ENCODE measurements at places on chromosomes 4 and X. TPM values are rescaled to one million over a fixed set of nuclear protein-coding genes. Genes with fewer than 3 reads are reported as not detected.

DNA sequence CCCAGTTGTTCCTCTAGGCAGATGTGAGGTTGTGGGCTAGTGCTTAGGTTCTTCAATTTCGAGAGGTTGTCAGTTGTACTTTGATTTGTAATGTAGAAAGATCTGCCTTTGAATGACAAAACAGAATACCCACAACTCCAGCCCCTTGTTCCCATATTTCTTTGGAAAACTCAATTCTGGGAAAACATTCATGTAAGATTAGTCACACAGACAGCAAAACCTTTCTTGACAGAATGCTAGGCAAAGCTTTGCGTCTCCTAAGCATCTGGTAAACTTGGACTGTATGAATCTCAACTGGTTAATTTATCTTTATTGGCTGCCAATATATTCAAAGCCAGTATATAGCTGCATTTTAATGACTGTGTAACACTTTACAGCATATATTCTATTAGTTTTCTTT, 34.9 kb downstream of the NOCT start:
- DNase-seq, result no peak

DNA sequence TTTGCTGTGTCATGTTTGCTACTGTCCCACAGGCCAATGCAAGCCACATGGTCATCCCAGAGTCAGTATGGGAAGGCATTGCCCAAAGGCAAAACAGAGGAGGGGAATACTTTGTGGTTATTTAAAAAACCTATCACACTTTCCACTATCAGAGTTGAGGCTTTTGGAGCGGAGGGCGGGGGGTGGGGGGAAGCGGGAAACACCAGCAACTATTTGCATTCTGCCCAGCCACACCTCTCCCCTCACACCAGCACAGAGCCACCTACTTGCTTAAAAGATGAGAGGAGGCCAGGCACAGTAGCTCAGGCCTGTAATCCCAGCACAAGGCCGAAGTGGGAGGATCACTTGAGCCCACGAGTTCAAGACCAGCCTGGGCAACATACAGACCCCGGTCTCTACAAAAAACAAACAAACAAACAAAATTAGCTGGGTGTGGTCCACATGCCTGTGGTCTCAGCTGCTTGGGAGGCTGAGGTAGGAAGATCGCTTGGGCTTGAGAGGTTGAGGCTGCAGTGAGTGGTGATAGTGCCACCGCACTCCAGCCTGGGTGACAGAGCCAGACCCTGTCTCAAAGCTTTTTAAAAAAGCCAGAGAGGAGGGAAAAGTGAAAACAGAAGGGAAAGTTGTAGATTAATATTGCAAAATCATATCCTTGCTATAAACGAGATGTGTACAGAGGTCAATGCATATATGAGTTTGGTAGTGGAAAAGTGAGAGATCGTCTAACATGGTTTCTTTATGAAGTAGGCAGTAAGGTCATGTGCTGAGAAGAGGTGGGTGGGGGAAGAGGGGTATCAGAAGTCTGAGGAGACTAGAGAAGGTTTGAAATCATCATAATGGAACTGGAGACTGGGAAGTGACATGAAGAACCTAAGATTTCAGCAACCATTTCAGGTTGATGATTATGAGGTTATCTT, 1.9 kb upstream of the CHST7 start:
- no peak for DNase-seq

GRCh38 chr4:33772582-33772981, 2471.7 kb downstream of the ARAP2 start:
- no peak for DNase-seq

DNA sequence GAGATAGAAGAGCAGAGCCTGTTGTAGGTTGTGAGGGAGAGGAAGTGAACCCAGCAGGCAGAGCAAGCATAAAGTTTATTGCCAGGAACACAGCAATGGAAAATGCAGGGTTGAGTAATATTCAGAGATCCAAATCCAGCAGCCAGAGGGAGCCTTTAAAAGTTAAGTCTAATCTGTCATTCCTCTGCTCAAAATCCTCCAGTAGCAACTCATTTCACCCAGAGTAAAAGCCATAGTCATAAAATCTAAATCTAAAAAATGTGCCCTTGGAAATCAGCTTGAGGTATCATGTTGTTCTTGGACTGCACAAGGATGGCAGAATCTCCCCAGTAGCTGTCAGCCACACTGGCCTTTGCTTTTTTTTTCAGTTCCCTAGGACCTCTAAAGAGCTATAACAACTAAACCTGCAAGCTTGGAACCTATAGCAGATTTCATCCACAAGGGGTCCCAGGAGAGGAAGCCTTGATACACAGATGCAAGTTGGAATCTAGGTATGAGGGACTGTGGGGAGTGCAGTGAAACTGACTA, 62.9 kb upstream of the FRAS1 start:
- peak; percentile 77 for DNase-seq

DNA sequence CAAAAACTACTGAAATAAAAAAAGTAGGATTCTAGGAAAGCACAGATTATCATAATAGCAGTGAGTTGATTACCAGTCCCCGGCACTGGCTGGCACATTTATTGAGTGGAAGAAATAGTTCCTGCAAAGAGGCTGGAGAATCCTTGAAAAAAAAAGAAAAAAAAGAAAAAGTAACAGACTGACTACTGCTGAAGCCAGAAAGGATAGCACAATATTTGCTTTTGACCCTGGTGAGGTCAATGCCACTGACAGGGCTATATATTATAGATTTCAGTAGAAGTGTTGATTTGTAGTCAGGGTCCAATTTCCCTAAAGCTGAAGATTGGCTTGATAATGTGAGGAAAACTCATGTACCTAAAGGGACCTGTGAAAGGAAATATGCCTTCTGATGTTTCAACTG, 64.7 kb downstream of the NDNF start:
- DNase-seq, result no peak

GRCh38 chrX:10259716-10260115, 102.9 kb downstream of the CLCN4 start:
- peak; percentile 46 for DNase-seq

DNA sequence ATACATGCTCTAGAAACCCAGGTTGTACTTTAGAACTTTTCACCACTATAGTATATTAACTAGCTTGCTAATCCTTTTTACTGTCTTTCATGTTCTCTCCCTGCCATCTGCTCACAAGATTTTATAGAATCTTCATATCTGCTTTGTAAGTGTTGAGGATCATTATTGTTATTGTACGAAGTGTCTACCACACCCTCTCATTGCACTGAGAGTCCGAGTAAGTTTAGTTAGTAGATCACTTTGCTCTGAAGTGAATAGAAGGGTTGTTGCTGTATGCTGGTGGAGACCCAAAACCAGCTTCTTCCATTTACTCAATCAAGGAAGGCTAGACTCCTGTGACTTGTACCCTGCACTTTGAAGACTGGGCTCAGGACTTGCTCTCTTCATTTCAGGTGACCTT, 17.1 kb downstream of the GAB1 start:
- no peak for DNase-seq

IL3RA gene
- 0.13 TPM for total RNA-seq

TNMD gene
- not detected for total RNA-seq

C4orf36 gene
- 1.7 TPM for total RNA-seq

Measured in HFFc6 (cell line).